ENCODE measurements at places on chromosomes 5 and 9. TPM values are rescaled to one million over a fixed set of nuclear protein-coding genes. Genes with fewer than 3 reads are reported as not detected.

The OMD gene
- total RNA-seq: 0.94 TPM

The SPINK13 gene
- not detected for total RNA-seq

The FOXD1 gene
- total RNA-seq: 0.09 TPM

The SLC25A2 gene
- total RNA-seq: 0.09 TPM

The DRD1 gene
- total RNA-seq: not detected

The IL7R gene
- total RNA-seq: 3.2 TPM

The ROPN1L gene
- 0.45 TPM for total RNA-seq

Data from endothelial cell of coronary artery (primary cell).